Fibroblast of skin of abdomen (primary cell): ENCODE measurements at places on chromosomes 16 and 17.
A peak's percentile ranks its signal among the peaks of the same experiment; 100 is the strongest.

- DNase-seq = no peak
Measured at GRCh38 chr17:19533718-19534561, at the start of gene SLC47A1. TSS of gene SLC47A1 (plus strand) at chr17:19533854. CDS start at chr17:19533940, 86 bp downstream.

DNA sequence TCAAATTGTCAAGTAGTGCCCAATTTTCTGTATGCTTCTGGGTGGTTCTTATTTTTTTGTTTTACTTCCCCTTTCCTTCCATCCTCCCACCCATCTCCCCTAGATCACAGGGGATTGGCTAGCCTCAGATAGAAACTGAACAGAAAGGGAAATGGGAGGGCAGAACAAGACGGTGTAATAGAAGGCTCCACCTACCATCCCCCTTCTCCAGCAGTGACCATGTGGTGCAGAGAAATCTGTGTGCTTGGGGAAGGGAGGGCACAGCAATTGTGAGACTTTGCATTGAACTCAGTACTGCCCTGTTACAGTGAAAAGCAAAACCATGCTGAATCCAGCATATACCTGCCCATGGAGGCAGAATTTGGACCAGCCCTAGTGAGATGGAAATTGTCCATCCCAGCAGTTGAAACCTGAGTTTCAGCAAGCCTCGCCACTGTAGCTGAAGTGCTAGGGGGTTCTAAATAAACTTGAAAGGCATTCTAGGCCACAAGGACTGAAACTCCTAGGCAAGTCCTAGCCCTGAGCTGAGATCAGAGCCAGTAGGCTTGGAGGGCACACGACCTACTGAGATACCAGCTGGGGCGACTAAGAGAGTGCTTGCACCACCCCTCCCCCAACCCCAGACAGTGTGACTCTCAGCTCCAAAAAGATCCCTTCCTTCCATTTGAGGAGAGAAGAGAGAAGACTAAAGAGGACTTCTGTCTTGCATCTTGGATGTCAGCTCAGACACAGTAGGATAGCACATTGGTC is 5.2 kb downstream of the SLFN11 start:
- no peak for DNase-seq

DNA sequence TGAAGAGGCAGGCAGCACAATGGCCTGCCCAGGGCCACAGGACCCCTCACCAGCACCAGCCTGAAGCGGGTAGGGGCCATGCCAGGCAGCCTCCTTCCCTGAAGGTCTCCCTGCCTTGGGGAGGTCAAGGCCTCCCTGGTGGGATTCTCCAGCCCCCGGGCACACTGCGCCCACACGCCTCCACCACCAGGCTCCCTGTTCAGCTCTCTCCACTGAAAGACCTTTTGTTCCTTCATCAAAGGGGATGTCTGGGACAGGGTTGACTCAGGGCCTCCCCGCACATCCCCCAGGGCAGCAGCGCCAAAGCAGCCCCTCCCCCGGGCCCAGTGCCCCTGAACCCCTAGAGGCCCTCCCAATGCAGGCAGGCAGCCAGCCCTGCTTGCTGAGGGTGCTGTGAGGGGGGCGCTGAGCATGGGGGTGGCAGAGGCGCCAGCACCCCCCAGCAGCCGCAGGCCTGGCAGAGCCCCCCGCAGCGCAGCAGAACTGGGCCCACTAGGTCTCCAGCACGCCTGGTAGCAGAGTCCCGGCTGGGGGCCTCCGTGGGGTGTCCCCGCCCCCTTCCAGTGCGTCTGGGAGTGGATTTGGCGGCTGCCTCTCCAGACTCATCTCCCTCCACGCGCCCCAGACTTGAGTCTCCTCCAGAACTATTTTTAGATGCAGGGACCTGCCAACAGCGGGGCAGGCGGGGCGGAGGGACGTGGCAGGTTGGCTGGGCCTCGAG is 13.1 kb downstream of the BCAR1 start:
- peak; percentile 92 for DNase-seq

DNA sequence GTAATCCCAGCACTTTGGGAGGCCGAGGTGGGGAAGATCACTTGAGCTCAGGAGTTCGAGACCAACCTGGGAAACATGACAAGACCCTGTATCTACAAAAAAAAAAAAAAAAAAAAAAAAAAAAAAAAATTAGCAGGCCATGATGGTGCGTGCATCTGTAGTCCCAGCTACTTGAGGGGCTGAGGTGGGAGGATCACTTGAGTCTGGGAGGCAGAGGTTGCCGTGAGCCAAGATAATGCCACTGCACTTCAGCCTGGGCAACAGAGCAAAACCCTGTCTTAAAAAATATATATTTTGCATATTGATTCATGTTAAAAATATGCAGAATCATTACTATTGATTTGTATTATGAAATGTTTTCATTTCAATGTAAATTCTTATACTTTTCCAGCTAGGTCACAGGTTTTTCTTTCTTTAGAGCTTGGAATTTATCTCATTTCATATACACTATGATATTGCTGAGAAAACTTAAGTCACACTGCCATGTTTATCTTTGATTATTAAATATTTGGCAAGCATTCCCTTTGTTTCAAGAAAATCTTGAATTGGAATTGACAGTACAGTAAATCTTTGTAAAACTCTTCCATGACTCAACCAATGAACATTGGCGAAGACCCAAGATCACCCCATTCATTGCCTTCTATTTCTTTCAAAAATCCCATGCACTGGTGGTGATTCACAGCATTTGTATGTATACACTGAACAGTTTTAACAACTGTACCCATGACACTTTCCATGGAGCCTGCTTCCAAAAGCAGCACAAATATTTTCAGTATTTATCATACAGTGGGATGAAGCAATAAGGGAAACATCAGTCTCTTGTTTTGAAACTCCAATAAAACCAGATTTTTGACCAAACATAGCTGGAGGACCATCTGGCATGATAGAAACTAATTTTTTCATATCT is 83.5 kb upstream of the TNRC6A start:
- DNase-seq = peak; percentile 100

GRCh38 chr16:63361032-63361624 is 1324.9 kb upstream of the CDH8 start:
- peak; percentile 59 for DNase-seq

- no peak for DNase-seq
Measured at GRCh38 chr16:30649725-30650368, 913 bp upstream of the PRR14 start.

- DNase-seq = peak; percentile 10
Measured at GRCh38 chr17:37261286-37261685, 114.5 kb upstream of the C17orf78 start.

GRCh38 chr17:28532050-28532960 is 20.1 kb downstream of the UNC119 start:
- no peak for DNase-seq

- no peak for DNase-seq
Measured at GRCh38 chr17:13576661-13577526, 24.8 kb downstream of the HS3ST3A1 start.

- no peak for DNase-seq
Measured at GRCh38 chr17:67058036-67058435, 13.7 kb downstream of the CACNG1 start.

DNA sequence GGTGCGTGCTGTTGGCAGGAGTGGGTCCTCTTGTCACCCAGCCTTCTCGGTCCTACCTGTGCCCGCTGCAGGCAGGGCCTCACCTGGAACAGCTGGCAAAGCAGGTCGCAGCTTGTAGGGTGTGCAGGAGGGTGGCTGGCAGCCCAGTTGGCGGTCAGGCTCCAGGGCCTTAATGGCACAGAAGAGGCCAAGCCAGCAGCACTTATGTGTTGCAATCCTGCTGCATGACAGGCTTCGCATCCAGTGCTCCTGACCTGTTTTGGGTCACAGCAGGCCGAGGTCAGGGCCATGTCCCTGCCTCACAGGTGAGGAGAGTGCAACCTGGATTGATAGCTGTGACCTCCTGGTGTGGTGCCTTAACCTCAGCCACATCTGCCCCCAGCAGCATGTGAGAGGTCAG is 31.9 kb downstream of the ZC3H18 start:
- no peak for DNase-seq

- DNase-seq = peak; percentile 74
Measured at GRCh38 chr16:27169511-27170071, 33.7 kb upstream of the KDM8 start.

DNA sequence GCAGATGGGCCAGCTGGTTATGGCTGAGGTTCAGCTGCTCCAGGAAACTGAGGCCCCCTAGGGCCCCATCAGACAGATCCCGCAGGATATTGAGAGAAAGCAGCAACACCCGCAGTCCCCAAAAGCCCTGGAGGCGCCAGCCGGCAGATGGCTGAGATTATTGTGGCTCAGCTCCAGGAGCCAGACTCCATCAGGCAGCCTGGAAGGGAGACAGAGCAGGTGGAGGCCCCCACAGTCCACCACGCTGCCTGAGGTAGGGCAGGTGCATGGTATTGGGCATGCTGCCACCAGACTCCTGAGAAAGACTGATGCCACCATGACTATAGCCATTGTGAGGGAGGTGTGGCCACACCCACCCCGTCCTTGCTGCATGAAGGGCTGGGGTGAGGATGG is 9.5 kb upstream of the TMEM101 start:
- no peak for DNase-seq

- no peak for DNase-seq
Measured at GRCh38 chr17:5913032-5913531, 157.1 kb upstream of the WSCD1 start.

DNA sequence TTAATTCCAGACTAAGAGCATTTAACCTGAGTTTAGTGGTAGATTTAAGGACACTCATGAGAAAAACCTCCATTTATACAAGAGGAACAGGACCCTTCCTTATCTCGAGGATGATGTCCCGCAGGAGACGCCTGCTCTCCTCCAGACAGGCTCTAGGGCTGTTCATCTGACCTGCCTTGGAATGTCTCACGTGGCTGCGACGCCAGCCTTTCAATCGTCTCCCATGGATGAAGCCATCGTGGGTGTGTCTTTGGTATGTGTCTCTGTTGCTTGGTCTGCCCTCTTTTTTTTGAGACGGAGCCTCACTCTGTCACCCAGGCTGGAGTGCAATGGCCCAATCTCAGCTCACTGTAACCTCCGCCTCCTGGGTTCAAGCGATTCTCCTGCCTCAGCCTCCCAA is 16.5 kb downstream of the CHMP6 start:
- no peak for DNase-seq

DNA sequence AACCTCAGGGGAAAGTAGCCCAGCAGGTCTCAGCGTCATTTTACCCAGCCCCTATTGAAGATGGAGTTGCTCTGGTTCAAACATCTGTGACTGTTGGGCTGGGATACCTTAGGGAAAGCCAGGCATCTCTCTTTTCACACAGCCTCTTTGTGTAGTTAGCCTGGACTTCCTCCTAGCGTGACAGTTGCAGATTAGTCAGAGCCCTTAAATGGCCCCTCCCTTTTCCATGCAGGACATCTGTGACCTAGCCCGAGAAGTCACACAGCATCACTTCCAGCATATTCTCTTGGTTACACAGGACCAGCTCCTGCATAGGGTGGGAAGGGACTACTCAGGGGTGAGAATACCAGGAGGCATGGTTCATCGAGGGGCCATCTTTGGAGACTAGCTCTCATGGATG is 375.0 kb upstream of the RBFOX1 start:
- DNase-seq = no peak

GRCh38 chr16:21126518-21126917 is 24.1 kb downstream of the DNAH3 start:
- DNase-seq = no peak

DNA sequence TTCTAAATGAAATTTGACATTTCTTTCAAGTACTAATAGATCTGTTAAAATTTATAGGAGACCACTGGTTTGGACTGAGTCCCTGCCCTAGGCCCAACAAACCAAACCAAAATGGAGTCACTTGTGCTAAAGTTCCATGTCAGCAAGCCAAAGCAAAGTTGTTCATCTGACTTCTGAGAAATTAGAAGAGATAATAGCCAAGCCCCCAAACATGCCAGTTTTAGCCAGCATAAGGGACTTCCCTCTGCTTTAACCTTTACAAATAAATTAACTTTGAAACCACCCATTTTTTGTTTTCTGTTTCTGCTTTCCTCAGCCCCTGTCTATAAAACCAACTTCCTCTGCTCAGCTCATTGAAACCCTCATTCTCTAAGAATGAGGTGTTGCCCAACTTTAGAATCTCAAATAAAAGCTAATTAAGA is 18.9 kb downstream of the CDR2 start:
- DNase-seq = no peak

GRCh38 chr17:57481910-57482391 is 225.6 kb downstream of the MSI2 start:
- peak; percentile 100 for DNase-seq

DNA sequence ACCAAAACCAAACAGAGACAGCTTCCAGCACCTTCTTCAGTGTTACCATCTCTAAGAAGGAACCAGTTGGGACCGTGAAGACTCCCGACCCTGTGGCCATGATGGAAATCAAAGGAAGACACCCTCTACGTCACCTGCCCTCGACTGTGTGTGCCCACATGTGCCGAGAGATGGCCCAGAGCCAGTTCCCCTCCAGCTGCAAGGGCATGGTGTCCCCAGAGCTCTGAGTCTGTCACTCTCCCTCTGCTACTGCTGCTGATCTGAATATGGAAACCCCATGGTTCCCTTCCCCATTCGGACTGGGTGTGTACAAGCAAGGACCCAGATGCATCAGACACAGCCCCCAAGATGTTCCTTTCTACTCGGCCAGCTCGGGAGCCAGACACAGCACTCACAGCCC is 76.4 kb downstream of the SOCS1 start:
- no peak for DNase-seq

- DNase-seq = no peak
Measured at GRCh38 chr17:63751806-63752205, 10.2 kb upstream of the STRADA start.

DNA sequence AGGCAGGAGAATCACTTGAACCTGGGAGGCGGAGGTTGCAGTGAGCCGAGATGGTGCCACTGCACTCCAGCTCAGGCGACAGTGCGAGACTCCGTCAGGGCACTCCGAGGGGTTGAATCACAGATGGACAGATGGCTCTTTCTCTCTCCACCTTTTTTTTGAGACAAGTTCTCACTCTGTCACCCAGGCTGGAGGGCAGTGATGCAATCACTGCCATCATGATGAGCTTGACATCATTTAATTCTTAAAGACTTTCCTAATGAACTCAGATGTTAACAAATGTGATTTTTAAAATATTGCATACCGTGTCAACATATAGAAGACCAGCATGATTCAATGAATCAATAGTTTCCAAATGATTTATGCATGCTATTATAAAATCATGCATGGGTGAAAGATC is 3.5 kb downstream of the GDPD1 start:
- DNase-seq = no peak
